Suprapubic skin (tissue), 4 donors: ENCODE measurements at places on chromosomes 7 and 10.
A peak's percentile ranks its signal among the peaks of the same experiment; 100 is the strongest.

- DNase-seq, result no peak
Observed at GRCh38 chr7:102416406-102416805, 17.0 kb upstream of the ORAI2 start.

- peak; percentile 89 for DNase-seq
Observed at GRCh38 chr10:33005322-33006301, 47.6 kb upstream of the ITGB1 start.

DNA sequence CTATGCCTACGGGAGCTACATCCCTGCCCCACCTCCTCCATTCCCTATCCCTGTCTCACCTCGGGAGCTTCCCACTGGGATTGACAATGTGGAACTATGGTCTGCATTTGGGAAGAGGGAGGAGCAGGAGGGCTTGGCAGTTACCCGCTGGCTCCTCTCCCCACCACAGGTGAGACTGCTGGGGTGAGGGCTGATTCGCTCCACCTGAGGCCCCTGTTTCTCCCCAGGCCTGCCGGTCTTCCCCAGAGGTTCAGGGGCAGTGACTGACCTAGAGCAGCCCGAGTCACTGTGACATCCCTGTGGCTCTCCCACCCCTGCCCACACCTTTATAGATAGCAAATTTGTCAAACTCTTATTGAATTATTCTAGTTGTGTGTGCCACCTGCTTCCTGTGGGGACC, 252.6 kb downstream of the GLRX3 start:
- DNase-seq, result peak; percentile 56

DNA sequence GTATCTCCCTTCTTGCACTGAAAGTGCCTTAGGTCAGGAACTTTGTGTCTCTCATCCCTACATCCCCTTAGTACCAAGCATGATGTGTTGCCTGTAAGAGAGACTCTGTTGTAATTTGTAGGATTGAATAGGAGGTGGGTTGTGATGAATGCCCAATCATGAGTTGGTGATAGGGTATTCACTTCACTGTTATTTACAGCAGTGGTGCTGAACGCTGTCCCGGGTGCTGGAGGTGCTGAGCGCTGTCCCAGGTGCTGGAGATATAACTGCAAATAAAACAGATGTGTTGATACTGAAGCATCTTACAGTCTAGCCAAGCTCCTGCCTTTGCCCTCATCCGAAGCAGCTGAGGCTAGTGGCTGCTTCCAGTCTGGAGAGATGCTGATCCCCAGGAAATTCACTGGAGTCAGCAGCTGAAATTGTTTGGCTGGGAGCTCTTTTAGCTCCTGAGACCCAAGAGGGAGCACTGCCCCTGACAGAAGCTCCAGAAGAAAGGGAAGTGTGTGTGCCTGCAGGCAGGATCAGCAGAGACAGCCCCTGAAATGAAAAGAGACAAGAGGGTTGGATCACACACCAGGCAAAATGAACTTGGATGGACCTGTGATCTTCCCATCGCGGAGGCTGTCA, 183.4 kb downstream of the SORCS3 start:
- no peak for DNase-seq

- DNase-seq, result no peak
Observed at GRCh38 chr7:90298145-90299038, 22.7 kb downstream of the FAM237B start.

GRCh38 chr10:623477-624311, 65.8 kb downstream of the DIP2C start:
- DNase-seq, result no peak
